ENCODE measurements at places on chromosomes 3 and 15.

GRCh38 chr15:72911626-72912025, 128.1 kb upstream of the ADPGK start:
- DNase-seq = no peak

DNA sequence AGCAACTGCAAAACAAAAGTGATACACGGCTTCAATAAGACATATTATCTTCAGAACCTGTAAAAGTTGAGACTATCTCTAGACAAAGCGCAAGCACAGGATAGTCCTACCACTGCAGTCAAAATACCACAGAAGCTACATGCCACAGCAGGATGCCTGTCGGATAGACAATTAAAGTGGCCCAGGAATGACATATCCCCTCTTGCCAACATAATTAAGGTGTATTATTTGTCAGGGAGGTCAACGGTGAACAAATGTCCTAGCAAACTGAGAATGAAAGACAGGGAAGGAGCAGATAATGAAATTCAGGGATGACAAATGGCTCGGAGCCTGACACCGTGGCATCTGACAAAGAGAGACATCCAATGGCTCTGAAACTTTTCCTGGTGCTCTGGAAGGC, 185.7 kb downstream of the MECOM start:
- no peak for DNase-seq

- DNase-seq = no peak
Measured at GRCh38 chr15:25451501-25451900, 12.7 kb upstream of the UBE3A start.

- DNase-seq = no peak
Measured at GRCh38 chr3:195701042-195701915, 19.5 kb upstream of the MUC20 start.

- no peak for DNase-seq
Measured at GRCh38 chr15:101266034-101266433, 11.3 kb downstream of the SELENOS start.

DNA sequence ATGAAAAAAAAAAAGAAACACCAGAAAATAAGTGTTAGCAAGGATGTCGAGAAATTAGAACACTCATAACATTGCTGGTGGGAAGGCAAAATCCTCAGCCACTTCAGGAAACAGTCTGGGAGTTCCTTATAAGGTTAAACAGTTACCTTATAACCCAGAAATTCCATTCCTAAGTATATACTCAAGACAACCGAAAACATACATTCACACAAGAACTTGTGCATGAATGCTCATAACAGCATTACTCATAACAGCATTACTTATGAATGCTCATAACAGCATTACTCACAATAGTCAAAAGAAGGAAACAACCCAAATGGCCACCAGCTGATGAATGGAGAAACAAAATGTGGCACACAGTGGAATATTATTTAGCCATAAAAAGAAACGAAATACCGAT, 34.8 kb upstream of the DCP1A start:
- DNase-seq = no peak

DNA sequence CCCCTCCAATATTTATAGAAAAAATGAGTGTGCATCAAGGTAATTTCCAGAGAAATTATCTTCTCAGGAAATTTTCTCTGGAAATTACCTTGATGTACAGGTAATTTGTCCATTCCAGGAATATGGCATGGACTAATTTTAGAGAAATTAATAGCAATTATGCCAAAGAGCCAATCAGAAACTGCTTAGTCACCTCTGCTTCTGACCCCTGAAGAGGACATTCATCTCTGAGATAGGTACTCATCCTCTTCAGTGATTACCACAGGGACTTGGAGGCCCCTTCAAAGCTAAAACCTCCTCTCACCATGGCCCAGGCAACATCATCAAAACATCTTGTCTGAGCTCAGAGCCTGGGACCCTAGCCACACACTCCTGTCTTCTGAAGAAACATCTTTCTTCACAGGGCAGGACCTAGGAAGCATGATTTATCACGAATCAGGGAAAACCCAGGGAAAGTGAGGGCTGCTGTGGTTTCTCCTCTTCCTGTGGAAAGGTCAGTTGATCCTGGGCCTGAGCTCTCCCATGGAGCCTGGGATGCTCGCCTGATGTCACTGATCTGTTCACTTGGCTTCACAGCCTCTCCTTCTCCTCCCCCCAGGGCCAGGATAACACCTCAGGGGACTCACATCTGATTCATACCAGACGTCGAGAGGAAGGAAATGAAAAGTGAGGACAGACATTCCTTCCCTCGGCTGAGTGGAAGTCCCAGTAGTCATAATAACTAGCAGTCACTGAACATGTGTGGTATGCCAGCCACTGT, 210.5 kb downstream of the DTWD1 start:
- no peak for DNase-seq

- no peak for DNase-seq
Measured at GRCh38 chr15:67731112-67731721, 94.1 kb upstream of the SKOR1 start.

DNA sequence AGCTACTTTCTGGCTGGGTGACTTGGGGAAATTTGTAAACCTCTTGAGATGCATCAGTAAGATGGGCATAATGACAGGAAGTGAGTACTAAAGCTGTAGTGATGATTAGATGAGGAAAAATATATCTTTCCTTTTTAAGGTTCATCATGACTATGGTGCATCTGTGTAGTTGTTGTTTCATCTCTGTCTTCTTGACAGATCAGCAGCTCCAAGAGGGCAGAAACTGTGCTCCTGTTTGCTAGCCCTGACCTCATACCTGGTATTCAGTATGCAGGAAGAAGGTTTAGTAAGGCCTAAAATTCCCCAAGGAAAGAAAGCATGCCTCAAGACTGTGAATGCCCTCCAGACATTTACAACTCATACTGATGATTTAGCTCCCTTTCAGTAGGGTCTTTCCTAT, 82.5 kb upstream of the PSMD6 start:
- DNase-seq = no peak

DNA sequence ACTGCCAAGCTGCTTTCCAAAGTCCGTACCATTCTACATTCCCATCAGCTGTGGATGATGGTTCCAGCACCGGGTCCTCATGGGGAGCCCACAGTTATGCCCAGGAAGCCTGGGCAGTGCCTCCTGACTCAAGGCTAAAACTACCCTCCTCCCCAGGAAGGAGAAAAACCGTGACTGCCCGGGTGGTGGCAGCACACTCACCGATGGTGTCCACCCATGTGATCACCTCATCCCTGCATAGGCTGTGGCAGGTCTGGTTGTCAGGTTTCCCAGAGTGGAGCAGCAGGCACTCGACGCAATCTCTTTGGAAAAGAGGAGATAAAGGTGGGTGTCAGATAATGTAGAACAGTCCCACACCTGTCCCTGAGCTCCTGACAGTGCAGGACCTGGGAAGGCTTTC, 38.6 kb downstream of the UMPS start:
- peak; percentile 14 for DNase-seq

- DNase-seq = no peak
Measured at GRCh38 chr15:29364426-29365078, 94.9 kb upstream of the NSMCE3 start.

DNA sequence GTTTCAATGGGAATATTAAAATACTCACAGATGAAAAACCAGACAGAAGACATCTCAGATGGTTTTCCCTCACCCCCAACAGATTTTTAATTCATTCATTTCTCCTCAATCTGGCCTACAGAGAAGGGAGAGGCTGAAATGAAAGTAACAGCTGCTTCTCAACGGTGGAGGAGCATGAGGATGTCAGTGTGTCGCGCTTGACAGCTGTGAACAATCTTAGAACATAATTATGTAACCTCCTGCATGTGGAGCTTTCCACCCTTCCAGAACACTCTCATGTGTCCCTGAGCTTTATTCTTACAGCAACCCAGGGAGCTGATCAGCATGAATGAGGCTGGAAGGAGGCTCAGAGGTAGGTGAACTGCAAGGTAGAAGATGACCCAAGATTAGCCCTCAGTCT, 52.7 kb downstream of the MB21D2 start:
- no peak for DNase-seq

Data from activated CD4-positive, alpha-beta T cell treated with anti-CD3 and anti-CD28 coated beads, Interleukin-2, amount 50 U/mL, for 16 hours (primary cell).